Fibroblast of the aortic adventitia (primary cell): ENCODE measurements at places on chromosomes 7 and 10. TPM values are rescaled to one million over a fixed set of nuclear protein-coding genes. Genes with fewer than 3 reads are reported as not detected.

The ACTL6B gene
- total RNA-seq: not detected in 2 replicates

- no peak for DNase-seq
These were observed 39.2 kb upstream of the FZD9 start for GRCh38 chr7:73394422-73394821.

DNA sequence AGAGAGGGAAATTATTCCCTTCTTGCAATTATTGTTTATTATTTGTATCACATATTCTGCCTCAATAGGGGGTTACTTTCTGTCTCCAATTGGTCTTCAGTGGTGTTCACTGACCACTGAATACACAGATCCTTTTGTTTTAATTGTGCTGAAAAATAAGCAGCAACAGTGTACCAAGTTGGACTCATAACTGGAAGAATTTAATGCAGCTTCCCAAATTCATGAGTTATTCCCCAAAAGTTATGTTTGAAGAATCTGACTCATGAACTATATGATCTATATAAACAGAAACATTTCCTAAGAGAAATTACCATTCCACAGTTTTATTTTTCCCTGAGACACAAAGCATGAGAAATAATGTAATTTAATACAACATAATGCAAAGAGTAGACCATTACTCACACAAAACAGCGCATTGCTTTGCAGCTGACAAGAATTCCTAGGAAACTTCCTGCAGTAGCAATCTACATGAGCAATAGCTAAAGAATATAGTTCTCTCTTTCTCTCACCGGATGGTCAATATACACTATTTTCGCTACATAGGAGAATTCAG, 479.2 kb downstream of the HTR7 start:
- DNase-seq: no peak

The CDNF gene
- total RNA-seq: 1.2 and 2.4 TPM in 2 replicates

GRCh38 chr7:37817591-37817960, 30.8 kb upstream of the NME8 start:
- no peak for DNase-seq

The SCIN gene
- total RNA-seq: 0.25 and 2.3 TPM in 2 replicates

- no peak for DNase-seq
These were observed 49.3 kb downstream of the ABCB4 start for GRCh38 chr7:87426160-87426559.

The ANKRD16 gene
- total RNA-seq: 5.0 and 14.0 TPM in 2 replicates

The PMPCB gene
- total RNA-seq: 59.2 and 67.4 TPM in 2 replicates

The GPR141 gene
- not detected in 2 replicates for total RNA-seq

The STAM gene
- total RNA-seq: 32.0 and 40.6 TPM in 2 replicates

DNA sequence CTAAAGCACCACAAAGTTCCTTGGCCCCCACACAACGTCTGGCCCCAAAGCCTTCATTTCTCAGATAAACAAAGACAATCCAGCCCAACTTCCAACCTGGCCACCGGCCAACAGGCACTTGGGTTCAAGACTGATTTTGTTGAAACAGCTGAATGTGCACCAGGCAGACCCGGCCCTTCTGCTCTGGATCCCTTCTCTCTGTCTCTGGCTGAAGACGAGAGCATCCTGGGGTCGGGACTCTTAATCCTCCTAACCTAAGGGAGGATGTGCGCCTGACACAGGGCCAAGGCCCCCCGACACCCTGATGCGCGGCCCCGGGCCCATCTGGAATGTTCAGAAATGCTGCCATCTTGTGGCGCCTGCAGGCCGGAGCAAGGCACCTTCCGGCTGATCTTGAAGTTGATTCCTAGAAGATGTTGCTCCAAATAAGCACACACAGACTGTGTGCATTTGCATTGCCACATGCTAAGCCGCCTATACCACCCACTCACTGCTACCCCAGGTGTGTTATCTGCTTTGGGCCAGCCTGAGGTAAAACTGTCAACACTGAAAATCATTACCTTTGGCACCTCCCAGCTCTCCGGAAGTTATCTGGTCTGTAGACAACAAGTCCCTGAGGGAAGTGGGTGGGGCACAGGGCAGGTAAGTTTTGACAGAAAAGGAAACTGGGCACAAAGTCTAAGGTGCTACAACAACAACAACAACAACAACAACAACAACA, 98.4 kb upstream of the HABP2 start:
- peak; percentile 31 for DNase-seq

The DIP2C gene
- 15.7 and 16.1 TPM in 2 replicates for total RNA-seq

DNA sequence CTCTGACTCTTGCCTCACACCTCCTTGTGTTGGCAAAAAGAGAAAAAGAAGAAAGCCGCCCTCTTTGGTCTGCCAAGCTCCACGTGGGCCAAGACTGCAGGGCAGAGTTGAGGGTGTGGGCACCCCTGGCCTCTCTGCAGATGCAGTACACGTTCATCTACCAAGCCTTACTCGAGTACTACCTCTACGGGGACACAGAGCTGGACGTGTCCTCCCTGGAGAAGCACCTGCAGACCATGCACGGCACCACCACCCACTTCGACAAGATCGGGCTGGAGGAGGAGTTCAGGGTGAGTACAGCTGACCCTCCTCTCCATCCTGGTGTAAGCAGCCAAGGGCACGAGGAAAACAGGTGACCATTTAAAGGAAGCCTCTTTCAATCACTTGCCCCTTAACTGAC, 56.1 kb downstream of the MKI67 start:
- DNase-seq: no peak

- DNase-seq: peak; percentile 60
These were observed 215.6 kb downstream of the CREB5 start for GRCh38 chr7:28627896-28628295.

The C10orf67 gene
- 0.09 TPM in 1 of 2 replicates, not detected in the other for total RNA-seq

The MYOZ1 gene
- total RNA-seq: not detected in 2 replicates

DNA sequence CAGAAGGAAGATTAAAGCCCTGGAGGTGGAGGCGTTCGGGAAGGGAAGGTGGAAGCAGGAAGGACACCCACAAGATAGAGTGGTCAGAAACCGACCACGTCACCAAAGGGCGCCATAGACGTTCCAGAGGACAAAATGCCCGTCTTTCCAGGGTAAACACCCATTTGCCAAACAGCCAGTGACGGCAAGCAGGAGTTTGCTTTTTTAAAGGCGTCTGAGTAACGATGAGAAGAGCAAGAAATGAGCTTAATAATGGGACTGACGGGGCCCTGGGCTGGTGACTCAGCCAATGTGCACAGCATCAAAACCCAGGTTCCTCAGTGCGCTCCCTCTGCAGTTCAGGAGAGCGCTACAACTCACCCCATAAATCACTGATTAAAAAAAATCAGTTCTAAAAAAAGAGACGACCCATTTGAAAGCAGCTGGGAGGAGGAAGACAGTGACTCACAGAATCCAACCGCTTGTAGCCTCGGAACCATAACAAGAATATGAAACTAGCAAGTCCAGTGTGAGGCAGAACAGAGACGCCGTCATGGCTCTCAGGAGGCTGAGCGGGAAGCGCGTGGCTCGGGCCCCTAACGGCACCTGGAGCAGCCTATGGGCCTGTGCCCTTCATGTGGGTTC, 5.9 kb downstream of the DIP2C start:
- peak; percentile 86 for DNase-seq

- DNase-seq: no peak
These were observed 178.2 kb upstream of the NRG3 start for GRCh38 chr10:81696609-81697388.

The LRIT1 gene
- total RNA-seq: not detected in 2 replicates

DNA sequence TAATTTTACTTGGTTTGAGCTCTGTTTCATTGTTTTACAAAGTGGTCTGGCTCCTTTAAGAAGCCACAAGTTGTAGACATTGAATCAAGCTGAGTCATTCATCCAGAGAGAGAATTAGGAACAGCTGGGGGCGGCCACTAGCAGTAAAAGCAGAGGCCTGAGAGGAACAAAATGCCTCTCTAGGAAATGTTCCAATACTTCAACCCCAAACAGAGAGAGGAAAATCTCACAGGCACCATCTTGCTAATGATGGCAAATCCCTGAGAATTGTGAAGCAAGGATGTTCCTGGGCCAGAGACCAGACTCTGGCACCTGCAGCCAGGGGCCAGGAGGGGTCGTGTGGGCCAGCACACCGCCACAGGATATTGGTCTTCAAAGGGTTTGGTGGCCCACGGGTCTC, 26.5 kb upstream of the TRIL start:
- peak; percentile 90 for DNase-seq

- DNase-seq: no peak
These were observed 76.6 kb upstream of the PPIF start for GRCh38 chr10:79270466-79271246.

DNA sequence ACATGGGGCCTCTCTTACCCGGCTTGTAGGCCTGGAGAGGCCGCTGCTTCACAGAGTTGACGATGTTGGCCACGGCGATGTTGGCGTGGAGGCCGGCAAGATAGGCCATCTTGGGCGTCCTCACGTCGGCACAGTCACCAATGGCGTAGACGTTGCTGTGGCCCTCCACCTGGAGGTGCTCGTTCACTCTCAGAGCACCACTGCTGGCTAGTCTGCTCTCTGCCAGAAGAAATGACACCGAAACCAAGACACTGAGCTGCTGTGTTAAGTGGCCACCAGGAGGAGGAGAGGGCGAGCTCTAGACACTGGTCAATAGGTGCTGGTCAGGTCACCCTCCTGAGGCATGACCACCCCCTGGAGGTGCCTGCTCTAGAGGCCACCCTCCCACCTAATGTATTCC, 17.7 kb downstream of the AIFM2 start:
- DNase-seq: no peak

DNA sequence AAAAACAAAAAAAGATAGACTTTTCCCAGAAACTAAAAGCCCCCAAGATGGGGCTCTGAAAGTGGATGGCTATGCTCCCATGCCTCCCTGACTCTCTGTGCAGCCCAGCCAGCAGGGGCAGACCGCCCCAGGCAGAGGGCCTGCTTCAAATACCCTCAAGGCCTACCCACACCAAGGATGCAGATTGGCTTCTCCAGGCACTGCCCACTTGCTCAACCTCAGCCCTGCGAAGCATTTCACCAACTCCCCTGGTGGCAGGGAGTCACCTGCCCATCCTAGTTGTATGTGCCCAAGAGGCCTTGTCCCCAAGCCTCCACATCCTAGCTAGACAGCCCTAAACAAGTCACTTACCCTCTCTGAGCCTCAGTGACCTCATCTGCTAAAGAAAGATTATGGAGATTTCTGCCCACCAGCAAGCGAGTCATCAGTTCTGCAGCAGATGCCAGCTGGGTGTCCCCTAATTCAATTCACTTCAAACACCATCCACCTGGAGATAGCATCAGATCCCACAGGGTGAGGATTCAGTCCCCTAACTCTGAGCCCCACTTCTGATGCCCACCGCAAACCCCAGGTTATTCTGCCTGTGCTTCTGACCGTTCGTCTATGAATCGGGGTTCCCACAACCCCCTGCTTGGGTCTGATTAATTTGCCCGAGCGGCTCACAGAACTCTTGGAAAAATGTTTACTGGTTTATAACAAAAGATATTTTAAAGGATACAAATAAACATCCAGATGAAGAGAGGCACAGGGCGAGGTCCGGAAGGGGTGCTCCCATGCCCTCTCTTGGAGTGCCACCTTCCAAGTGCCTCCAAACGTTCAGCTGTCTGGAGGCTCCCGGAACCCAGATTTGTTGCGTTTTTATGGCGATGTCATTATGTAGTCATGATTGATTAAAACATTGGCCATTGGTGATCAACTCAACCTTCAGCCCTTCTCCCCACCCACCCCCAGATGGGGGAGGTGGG, 18.6 kb upstream of the ZMIZ1 start:
- peak; percentile 27 for DNase-seq

The ZNHIT1 gene
- 75.6 and 98.2 TPM in 2 replicates for total RNA-seq

DNA sequence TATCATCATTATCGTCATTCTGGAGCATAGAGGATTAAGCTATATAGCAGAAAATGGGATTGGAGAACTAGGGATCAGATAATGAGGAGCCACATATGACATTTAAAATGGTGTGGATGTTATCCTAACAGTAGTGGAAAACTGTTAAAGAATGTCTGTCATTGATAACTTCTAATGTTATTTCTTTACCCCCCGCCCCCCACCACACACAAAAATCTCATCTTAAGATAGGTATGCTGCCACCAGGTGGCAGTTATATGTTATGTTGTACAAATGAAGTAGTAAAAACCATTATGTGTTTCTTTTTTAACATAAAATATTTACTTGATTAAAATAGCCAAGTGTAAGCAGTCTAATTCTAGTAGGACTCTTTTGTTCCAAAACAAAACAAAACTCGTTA, 13.0 kb downstream of the AKAP9 start:
- DNase-seq: peak; percentile 22

DNA sequence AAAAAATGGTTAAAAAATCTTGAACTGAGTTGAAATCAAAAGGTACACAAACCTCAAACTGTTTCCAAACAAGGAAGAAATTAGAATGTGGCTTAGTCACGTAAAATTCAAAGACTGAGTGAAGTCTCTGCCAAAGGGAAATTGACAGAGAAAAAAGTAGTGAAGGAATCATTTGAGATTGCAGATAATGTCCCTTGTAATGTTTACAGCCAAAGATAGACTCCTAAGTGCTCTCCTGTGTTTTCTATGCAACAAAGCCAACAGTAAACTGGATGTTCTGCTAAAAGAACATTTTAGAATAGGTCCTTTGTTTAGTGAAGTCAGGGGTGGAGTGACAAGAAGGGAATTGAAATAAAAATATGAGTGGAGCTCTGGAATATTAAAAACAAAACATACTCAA, 117.9 kb downstream of the ITGA8 start:
- no peak for DNase-seq

GRCh38 chr10:43867667-43868565, 219.2 kb upstream of the ZNF32 start:
- peak; percentile 75 for DNase-seq
